ENCODE measurements at places on chromosomes 2 and 18. TPM values are rescaled to one million over a fixed set of nuclear protein-coding genes. Genes with fewer than 3 reads are reported as not detected.

DNA sequence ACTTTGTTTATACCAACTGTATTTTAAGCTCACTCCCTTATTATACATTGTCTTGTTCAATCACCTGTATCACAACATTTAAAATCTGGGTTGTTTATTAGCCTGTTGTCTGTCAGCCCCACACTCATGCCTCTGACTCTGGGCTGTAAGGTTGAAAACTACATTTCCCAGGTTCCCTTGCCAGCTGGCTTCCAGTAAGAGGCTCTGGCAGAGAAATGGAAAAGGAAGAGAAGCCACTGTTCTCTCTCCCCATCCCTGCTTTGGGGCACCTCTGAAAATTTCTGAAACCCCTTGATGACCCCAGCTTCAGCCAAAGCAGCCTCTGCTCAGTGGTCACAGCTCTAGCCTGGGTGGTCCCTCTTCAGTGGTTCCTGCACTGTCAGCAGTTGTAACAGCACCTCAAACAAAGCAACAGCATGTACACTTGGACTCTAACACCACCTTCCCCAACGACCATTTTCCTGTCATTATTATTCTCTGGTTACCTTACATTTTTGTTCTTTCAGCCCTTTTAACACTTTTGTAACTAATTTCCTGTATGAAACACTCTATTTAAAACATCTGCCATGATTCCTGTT, 108.9 kb upstream of the LGALSL start:
- DNase-seq = no peak

GRCh38 chr2:232341061-232341738, 37.4 kb upstream of the ALPP start:
- no peak for DNase-seq

- DNase-seq = no peak
Measured at GRCh38 chr18:46310258-46310657, 206.1 kb downstream of the HAUS1 start.

DNA sequence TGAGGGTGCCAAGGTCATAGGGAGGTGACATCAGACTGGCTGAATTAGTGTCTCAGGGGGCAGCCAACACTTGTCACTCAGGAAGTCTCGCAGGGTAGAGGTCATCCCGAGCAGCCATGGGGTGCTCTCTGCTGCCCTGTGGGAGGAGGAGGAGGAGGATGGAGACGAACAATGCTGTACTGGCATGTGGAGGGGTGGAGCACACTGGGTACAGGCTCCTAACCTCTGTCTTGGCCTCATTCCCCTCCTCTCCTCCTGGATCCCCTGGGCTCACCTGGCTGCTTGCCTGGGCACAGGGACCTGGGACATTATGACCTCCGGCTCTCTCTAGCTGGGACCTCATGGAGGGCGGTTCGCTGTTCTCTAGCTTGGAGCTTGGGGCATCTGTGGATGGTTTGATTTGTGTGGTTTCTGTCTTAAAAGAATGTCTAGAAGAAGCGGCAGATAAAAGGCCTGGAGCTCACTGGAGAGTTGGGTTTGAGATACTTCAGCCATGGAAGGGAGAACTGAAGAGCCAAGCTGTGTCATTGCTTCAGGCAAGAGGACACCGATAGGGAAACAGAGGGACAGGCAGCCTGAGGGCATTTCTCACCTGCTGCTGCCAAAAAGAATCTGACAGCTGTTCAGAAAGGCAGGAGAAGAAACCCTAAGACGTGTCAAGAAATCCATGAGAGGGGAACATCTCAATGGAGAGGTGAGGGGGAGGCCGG, 133.1 kb downstream of the SEPTIN10 start:
- no peak for DNase-seq

GRCh38 chr18:21702602-21703001, 2.0 kb downstream of the ABHD3 start:
- DNase-seq = no peak

MYO7B gene
- 0.15 TPM for total RNA-seq

SLC19A3 gene
- total RNA-seq = 0.28 TPM

CCL20 gene
- not detected for total RNA-seq

REG3A gene
- not detected for total RNA-seq

NYAP2 gene
- not detected for total RNA-seq

All from Panc1 (cell line).